ENCODE measurements at places on chromosomes 4 and X.

DNA sequence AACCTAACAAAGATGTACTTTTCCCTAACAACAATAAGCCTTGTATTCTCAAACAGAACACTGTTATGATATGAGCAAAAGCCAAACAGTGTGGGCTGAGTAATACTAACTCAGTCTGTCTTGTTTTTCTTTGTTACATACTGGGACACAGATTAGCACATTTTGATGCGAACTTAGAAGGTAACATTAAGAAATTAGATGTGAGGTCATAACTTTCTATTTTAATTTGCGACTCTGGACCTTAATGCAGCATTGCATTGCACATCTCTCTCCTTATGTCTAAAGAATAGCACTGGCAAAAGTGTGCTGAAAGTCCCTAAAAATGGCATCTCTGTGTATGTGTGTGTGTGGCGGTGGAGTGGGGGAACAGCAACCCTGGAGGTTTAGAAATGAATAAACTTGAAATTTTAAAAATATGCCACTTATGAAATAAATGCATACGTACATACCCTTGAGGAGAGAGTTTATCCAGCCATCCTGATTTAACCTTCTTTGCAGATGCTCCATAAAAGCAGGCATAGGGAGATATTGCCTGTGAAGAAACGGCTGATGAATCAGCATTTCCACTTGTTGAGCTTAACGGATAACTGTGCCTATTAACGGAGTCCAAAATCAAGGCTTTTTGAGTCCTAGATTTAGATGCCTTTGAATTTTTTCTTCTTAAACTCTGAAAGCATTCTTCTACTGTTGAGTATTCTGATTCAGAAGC, 34.2 kb downstream of the ARAP2 start:
- DNase-seq: no peak

GRCh38 chrX:118847676-118848075, 24.1 kb downstream of the ZCCHC12 start:
- DNase-seq: no peak

DNA sequence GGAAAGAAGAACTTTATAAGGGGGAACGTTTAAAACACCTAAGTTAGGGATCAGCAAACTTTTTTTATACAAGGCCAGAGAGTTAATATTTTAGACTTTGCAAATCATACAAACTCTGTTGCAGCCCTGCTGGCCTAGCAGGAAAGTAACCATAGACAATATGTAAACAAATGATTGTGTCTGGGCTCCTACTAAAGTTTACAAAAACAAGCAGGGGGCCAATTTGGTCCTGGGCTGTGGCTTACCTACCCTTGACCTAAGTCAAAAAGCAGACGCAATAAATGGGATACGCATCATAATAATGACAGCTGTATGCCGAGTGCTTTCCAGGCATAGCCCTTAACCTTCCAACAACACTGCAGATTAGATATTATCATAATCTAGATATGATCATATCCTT, 4.9 kb downstream of the TASL start:
- no peak for DNase-seq

- DNase-seq: no peak
Measured at GRCh38 chr4:42865572-42866189, 26.8 kb upstream of the GRXCR1 start.

GRCh38 chr4:109676886-109677285, 26.4 kb downstream of the CASP6 start:
- no peak for DNase-seq

GRCh38 chr4:112637552-112637866, 566 bp downstream of the LARP7 start:
- no peak for DNase-seq

DNA sequence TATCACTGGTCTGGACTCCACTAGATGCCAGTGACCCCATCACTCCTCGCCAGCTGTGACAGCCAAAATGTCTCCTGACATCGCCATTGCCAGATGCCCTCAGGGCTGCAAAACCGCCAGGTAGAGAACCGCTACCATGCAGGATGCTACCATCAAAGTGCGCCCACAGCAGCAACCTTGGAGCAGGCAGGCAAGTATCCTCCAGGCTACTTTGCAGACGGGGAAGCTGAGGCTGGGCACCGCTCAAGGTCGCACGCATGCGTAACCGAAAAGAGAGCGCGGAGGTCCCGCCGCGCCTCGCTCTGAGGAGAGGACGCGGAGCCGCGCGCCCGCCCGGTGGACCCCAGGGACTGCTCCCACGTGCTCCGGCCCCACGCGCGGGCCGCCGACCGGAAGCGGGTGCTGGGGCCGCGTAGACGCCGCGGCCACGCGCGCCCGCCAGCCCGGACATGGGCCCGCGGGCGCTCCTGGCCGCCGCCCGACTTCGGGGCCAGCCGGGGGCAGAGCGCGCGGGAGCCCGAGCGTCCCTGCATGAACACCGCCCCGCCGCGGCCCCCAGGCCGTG, at the start of gene STS:
Gene STS (plus strand): TSS at position 300 of the 565 bp plus-strand sequence. CDS start 105,488 bp downstream, outside the sequence.
- DNase-seq: peak; percentile 1

DNA sequence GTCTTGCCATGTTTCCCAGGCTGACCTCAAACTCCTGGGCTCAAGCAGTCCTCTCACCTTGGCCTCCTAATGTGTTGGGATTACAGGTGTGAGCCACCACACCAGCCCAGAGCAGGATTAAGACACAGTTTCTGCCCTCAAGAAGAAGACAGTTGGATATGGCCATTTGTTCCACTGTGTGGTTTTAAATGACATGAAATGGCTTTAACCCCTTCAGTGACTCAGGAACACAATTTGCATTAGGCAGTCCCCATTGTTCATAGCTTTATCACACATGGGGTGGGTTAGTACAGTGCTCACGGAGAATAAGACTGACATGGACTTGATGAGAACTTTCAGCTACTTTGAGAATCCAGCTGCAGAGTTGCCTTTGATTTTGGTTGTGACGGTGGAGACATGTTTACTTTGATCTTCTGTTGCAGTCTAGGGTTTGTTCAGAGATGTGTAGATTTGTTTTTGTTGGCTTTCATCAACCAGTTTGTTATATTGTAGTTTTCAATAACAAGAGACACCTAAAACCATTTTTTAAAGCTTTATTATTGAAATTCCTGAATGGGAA, 60.3 kb downstream of the ARX start:
- DNase-seq: no peak

GRCh38 chrX:101419489-101419888, 11.5 kb downstream of the HNRNPH2 start:
- DNase-seq: no peak

GRCh38 chrX:118718737-118719136, 8.7 kb upstream of the IL13RA1 start:
- DNase-seq: no peak

- no peak for DNase-seq
Measured at GRCh38 chrX:72141372-72142004, 9.8 kb upstream of the RTL5 start.

- DNase-seq: no peak
Measured at GRCh38 chr4:149784018-149784417, 31.6 kb downstream of the IQCM start.

DNA sequence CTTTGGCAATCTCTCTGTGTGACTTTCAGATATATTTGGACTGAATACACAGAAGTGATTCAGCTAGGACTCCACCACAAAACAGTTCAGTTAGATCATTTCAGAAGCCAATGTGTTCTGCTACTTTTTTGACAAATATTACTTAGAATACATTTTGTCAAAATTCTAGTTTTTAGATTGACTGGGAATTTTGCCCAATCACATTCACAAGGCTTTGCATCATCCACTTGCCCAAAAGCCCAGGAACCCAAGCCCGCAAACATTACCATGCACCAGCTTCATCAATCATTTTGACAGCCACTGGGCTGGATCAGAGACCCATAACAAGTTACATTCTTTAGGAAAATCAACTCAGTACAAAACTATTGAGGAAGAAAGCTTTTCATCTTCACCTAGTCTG, 256.6 kb upstream of the NDST3 start:
- no peak for DNase-seq

GRCh38 chr4:121439669-121440068, 58.9 kb upstream of the QRFPR start:
- no peak for DNase-seq

Measured in stimulated activated CD4-positive, alpha-beta T cell treated with anti-CD3 and anti-CD28 coated beads, Interleukin-1b, Interleukin-23, amount 100 ng/mL, for 1 hour (primary cell).